KBM-7 (cell line): ENCODE measurements at places on chromosomes 5 and 9.
A peak's percentile ranks its signal among the peaks of the same experiment; 100 is the strongest.

DNA sequence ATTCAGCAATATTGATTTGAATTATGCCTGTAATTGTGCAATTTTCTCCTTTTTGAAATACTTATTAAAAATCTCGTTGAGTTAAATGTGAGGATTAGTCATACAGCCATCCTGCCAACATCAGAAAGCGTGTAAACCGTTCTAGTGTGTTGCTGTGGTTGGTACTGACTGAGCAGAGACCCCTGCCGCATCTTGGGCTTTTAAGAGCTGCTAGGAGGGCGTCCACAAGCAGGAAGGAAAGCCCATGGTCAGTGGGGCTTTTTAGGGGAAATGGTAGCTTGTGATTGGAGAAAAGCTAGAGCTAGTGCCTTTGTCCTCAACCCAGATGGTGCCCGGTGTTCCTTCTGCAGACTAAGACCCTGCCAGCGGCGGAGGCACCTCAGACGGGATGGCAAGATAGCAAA, 1.3 kb downstream of the SDHA start:
- peak; percentile 38 for DNase-seq

GRCh38 chr5:143511736-143512135, 108.2 kb upstream of the NR3C1 start:
- no peak for DNase-seq

DNA sequence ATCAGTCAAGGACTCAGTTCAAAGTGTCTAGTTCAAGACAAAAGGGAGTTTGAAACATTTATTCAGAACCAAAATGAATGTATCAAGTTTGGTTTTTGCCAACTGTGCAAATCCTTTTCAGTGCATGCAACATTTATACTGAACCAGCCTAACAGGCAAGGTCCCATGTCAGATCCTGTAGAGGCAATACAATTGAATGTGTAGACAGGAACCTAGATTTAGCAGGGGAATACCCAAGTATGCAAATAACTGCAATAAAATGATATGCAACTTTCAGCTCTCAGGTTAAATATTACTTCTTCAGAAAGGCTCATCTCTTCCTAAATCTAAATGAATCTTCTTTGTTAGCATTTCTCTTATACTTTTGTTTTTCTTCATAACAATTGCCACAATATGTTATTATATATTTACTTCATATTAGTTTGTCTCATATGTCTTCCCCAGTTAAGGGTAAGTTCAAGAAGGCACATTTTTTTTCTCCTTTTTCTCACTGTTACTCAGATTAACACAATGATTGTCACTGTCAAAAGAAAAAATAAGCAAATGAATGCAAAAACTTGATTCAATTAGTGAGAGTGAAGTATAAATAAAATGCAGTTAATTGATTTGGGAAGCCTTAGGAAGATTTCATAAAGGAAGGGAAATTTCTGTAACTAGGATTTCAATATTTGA, 163.9 kb upstream of the RASA1 start:
- DNase-seq = no peak

GRCh38 chr5:109714592-109714991, 24.9 kb downstream of the MAN2A1 start:
- DNase-seq = no peak

GRCh38 chr5:98130261-98131035, 643.0 kb upstream of the RGMB start:
- DNase-seq = no peak

DNA sequence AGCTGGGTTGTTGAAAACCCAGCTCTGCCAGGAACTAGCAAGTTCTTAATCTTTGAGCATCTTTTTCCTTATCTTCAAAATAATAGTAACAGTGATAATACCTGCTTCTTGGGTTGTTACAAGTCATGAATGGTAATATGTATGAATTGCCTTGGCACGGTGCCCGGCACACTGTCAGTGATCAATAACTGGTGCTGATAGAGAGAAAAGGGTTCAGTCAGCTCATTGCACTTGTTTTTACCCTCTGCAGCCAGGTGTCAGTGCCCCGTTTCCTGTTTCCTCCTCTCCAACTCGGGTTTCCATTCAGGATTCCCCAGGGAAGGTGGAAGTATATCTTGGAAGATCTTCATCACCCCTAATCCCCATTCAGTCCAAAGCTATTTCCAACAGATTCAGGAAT, 15.8 kb upstream of the NIPAL4 start:
- no peak for DNase-seq

DNA sequence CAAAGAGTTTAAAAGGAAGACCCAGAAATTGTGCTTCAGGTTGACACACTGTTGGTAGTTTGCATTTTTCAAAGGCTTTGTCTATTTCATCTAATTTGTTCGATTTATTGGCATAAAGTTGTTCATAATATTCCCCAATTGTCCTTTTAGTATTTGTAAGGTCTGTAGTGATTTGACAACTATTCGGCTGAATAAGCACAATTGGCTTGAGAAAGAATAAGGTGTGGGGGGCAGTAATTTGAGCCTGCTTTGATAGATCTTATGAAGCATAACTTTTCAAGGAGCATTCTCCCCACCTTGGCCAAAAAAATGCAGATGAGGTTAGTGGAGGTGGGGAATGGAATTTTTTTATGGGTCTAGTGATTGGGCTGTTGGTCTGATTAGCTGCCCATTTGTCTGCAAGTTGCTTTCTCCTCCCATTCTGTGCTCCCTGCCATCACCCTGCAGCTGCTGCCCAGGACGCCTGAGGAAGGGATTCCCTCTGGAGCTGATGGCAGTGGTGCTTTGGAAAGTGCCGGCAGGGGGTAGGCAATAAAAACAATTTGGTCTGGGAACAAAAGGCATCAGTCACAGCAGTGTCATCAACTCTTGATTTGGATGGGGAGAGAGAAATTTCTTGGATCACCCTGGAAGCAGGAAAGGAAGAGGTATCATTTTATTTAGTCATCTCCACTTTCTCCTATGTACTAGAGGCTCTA, 26.6 kb downstream of the WNT8A start:
- no peak for DNase-seq

GRCh38 chr5:133914434-133914833, 54.0 kb downstream of the C5orf15 start:
- no peak for DNase-seq

- no peak for DNase-seq
Observed at GRCh38 chr5:101932599-101932998, 363.5 kb downstream of the SLCO4C1 start.

DNA sequence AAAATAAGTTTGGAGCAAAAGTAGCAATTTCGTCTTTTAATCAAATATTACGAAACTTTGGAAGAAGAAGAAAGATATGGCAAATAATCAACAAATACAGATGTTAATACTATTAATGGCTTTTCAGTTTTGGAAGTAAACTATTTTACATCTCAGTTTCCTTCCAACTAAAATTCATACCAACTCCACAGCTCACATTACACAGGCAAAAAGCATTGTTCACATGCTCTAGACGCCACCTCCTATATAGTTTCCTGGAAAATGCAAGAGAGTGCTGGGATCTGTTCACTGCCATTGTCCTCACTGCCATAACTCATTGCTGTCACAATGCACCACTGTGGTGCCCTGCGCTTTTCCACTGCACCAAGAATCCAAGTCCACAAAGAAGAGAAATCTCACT, 149.0 kb upstream of the FTMT start:
- no peak for DNase-seq

DNA sequence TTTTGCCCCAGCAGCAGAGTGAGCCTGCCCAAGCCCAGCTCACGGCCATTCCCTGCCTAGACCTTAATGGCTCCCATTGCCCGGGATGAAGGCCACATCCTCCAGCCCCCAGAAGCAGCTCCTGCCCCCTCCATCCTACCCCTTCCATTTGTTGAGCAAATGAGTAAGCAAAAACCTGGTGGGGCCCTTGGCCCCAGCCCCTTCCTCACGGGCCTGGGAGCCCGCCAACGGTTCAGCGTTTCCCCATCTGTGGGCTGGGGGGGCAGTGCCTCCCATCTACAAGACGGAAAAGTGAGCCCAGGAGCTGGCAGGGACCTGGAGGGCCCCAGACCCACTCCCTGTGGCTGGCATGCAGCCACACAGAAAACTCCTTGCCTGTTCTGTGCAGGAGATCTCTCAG, 4.4 kb downstream of the CCDC187 start:
- DNase-seq = no peak

- DNase-seq = no peak
Observed at GRCh38 chr5:52893105-52893504, 96.0 kb upstream of the ITGA2 start.

GRCh38 chr5:50727149-50727496, 60.7 kb downstream of the PARP8 start:
- peak; percentile 76 for DNase-seq

GRCh38 chr5:95087816-95088317, 197.0 kb downstream of the MCTP1 start:
- no peak for DNase-seq

GRCh38 chr9:129173296-129174101, 4.6 kb downstream of the IER5L start:
- DNase-seq = no peak

DNA sequence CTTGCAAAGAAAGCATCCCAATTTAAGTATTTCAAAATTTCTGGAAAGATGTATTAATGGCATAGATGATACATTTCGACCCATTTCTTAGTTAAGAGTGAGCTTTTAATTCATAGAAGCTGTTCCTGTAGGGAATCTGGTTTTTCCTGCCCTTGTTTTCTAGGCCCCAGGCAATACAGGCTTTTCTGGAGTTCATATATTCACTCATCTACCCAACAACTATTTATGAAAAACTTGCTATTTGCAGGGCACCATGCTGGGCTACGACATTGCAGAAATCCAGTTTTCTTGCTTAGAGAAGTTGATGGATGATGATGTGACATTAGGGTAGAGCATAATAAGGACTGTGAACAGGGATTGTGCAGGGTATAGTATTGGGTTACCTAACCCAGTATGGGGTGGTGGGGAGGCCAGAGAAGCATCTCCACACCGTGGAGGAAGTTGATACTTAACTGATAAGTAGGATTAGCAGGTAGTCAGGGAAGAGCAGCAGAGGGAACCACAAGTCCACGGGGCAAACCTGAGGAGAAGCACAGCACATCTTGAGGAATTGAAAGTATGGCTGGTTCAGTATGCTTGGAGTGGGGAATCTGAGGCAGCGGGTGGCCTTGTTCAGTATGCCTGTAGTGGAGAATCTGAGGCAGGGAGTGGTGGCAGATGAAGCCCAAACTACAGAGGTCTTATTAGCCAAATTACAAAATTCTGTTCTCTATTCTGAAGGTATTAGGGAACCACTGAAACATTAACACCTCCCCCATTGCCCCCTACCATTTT, 247.5 kb downstream of the ARRDC3 start:
- no peak for DNase-seq

DNA sequence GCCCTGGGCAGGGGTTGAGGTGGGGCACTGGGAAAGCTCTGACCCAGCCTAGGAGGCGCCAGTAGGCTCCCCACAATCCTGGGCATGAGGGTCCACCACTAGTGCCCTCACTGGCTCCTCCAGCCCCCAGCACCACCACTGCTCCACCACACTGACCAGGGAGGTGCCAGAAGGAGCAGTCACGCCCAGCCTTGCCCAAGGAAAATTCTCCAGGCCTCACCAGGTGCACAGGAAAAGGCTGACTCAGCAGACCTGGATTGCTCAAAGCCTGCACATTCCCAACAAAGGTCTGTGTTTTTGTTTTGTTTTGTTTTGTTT, 62.9 kb downstream of the ZNF354C start:
- DNase-seq = no peak

GRCh38 chr9:127553793-127554192, 58.3 kb upstream of the STXBP1 start:
- no peak for DNase-seq

DNA sequence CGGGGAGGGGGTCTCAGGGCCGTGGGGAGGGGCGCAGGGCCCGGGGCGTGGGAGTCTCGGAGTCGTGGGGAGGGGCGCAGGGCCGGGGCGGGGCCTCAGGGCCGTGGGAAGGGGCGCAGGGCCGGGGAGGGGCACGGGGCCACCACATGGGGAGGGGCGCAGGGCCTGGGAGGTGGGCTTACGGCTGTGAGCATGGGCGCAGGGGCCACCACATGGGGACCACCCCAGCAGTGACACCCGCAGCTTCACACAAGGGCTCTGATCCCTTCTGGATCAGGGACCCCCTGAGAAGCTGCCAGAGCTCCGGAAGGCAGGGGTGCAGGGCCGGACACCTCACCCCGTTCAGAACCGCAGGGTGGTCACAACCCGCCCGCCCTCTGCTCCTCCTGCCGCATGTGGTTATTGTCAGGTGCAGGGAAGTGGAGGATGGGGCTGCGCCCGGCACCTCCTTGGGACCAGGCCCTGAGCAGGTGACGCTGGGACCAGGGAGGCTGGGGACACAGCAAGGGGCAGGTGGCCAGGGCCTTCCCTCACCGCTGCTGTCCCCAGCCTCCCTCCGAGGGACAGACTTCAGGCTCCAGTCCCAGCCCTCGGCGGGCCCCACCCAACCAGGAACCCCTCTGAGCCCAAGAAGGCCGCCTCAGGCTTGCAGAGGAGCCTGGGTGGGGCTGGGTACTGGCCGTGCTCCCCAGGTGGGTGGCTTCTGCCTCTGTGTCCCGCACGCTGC, 53.7 kb downstream of the EXD3 start:
- DNase-seq = no peak

DNA sequence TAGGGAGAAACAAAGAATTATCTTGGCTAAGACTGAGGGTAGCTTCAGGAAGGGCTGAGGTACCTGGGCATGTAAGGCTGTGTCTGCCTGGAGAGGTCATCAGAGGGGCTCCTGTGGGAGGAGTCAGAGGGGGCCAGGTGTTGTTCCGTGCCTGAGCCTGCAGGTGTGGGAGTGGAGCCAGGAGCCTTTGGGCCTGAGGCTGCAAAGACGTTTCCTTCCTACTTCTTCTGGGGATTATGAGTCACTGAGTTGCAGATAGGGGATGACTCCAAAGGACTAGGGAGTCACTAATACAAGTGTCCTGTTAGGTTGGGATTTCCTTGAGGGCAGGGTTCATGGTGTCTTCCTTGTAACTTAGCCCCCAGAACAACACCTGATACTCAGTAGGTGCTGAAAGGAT, 391.1 kb downstream of the ARHGEF28 start:
- DNase-seq = no peak

GRCh38 chr9:72773570-72773969, 179.3 kb downstream of the ALDH1A1 start:
- DNase-seq = no peak

- DNase-seq = no peak
Observed at GRCh38 chr5:63878788-63879187, 83.5 kb downstream of the HTR1A start.

DNA sequence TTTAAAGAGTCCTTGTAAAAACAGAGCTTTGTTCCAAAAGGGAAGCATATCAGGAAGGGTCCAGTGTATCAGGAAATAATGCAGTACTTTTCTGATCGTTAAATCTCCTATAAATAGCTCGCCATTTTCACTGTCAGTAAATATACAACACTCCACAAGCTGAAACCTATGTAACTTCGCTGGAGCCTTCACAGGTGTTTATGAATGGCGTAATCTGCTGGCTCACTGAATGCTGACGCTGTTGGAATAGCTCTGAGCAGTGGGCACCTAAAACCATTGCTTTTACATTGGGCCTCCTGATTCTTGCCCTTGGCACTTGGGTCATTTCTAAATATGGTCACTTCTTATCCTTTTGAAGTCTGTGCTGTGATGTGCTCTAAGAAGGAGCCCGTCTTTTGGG, 4.3 kb downstream of the SHC3 start:
- no peak for DNase-seq

DNA sequence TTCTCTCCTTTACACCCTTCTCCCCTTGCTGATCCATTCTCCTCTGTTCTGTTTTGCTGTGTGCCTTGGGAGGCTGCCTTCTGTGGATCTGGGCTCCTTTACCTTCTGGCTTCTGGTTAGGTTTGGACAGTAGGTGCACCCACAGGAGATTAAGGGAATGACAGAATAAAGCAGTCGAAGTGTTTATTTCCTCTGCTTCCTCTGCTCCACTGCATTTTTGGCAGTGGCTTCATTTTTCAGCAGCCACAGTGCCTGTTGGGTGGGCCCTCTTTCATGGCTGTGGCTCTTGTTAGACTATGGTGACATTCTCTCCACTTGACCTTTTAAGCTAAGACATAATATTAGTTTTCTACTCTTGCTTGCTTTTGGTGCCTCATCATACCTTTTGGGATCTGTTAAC, 144.1 kb downstream of the CCDC171 start:
- DNase-seq = no peak
